Hepatocyte (in vitro differentiated cells): ENCODE measurements at places on chromosomes 13 and 19. TPM values are rescaled to one million over a fixed set of nuclear protein-coding genes. Genes with fewer than 3 reads are reported as not detected.

- no peak overlapping the region for H3K27ac ChIP-seq
- no peaks in the 10 kb centered on the region for H3K4me1 ChIP-seq
- H3K36me3 ChIP-seq, result no peaks in the 10 kb centered on the region
These were observed 24.8 kb upstream of the NAXD start for GRCh38 chr13:110590577-110590976.

GRCh38 chr19:47750752-47751151 lies 5.4 kb downstream of the NOP53 start:
- no peak for DNase-seq
- H3K27me3 ChIP-seq, result no peaks in the 10 kb centered on the region
- H3K4me1 ChIP-seq, result peaks cover 9% of the 10 kb centered on the region

- H3K36me3 ChIP-seq, result no peaks in the 10 kb centered on the region
- no peaks in the 10 kb centered on the region for H3K27me3 ChIP-seq
- H3K27ac ChIP-seq, result peak overlapping the region; percentile 96
- peak overlapping the region; percentile 98 for H3K4me3 ChIP-seq
These were observed 1.3 kb downstream of the FCGRT start for GRCh38 chr19:49513746-49514118.

GRCh38 chr13:44398606-44399005 lies 25.0 kb downstream of the SERP2 start:
- no peak overlapping the region for H3K27ac ChIP-seq
- H3K4me1 ChIP-seq, result peaks cover 42% of the 10 kb centered on the region
- no peak overlapping the region for H3K4me3 ChIP-seq
- no peaks in the 10 kb centered on the region for H3K36me3 ChIP-seq

DNA sequence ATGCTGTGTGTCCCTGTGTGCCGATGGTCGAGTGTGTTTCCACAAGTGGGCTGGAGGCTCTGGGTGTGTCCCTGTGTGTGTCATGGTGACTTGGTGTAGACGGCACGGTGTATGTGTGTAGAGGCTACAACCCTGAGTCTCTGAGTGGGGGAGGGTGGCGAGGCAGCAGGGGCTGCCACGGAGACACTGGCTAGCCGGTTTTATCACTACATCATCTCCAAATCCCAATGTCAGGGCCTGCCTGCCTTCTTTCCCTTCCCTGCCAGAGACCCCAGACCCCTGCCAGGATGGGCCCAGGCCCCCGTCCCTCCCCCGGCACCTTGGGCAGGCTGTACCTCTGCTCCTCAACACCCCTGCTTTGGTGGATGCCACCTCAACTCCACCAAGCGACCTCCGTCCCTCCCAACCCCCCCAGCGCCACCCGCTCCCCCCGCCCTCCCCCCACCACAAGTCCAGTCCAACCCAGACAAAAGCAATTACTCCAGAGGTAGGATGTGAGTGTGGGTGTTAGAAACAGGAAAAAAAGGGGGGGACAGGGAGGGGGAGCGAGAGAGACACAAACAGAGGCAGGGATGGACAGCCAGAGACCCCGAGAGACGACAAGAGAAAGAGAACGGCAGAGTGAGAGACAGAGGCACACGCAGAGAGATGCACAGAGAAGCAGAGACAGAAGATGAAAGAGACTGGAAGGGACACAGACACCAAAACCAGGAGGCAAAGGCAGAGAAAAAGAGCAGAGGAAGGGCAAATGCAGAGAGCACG lies 21.6 kb upstream of the POU2F2 start:
- H3K27me3 ChIP-seq, result peaks cover 47% of the 10 kb centered on the region
- H3K4me3 ChIP-seq, result no peak overlapping the region
- DNase-seq, result no peak
- no peaks in the 10 kb centered on the region for H3K36me3 ChIP-seq

- H3K27me3 ChIP-seq, result no peaks in the 10 kb centered on the region
- H3K4me3 ChIP-seq, result no peak overlapping the region
- H3K36me3 ChIP-seq, result no peaks in the 10 kb centered on the region
- DNase-seq, result no peak
These were observed 12.8 kb upstream of the DHRS12 start for GRCh38 chr13:51816604-51817249.

GRCh38 chr13:46334035-46334822 lies 52.8 kb downstream of the RUBCNL start:
- no peaks in the 10 kb centered on the region for H3K36me3 ChIP-seq
- no peak overlapping the region for H3K27ac ChIP-seq
- no peak for DNase-seq
- no peaks in the 10 kb centered on the region for H3K27me3 ChIP-seq

DNA sequence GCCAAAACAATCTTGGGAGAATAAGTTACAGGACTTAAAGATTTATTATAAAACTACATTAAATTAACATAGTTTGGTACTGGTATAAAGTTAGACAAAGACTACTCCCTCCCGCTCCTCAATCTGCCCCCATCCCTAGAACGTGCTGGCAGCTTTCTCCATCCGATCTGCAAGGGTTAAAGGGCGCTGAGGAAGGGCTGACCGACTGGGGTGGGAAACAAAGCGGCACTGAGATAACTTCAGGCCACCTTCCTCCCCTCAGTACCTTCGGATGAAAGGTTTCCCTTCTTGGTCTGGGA lies 790 bp upstream of the SUGT1 start:
- peaks cover 17% of the 10 kb centered on the region for H3K4me1 ChIP-seq
- H3K4me3 ChIP-seq, result peak overlapping the region; percentile 47
- no peaks in the 10 kb centered on the region for H3K36me3 ChIP-seq
- H3K27me3 ChIP-seq, result no peaks in the 10 kb centered on the region
- peak overlapping the region; percentile 98 for H3K27ac ChIP-seq

GRCh38 chr13:46057256-46058015 lies 4.9 kb upstream of the ZC3H13 start:
- no peak overlapping the region for H3K27ac ChIP-seq
- no peaks in the 10 kb centered on the region for H3K36me3 ChIP-seq
- H3K4me3 ChIP-seq, result no peak overlapping the region
- H3K4me1 ChIP-seq, result peaks cover 5% of the 10 kb centered on the region
- DNase-seq, result no peak
- H3K27me3 ChIP-seq, result no peaks in the 10 kb centered on the region

DNA sequence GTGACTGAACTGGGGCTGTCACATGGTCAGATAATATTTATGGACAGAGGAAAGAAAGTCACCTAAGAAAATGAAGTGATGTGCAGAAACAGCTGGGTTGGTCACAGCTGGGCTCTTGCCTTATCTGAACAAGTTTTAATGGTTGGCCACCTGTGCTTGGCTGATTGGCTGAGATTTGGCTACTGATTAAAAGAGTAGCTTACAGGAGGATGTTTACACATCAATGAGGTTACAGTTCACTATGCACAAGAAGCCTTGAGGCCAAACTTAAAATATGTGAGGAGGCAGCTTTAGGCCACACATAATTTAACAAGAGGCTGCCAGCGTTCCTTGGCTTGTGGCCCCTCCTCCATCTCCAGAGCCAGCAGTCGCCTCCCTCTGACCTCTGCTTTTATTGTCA lies 99.2 kb upstream of the C1QTNF9B start:
- H3K4me1 ChIP-seq, result peaks cover 19% of the 10 kb centered on the region
- no peak for DNase-seq
- H3K27me3 ChIP-seq, result no peaks in the 10 kb centered on the region
- no peak overlapping the region for H3K4me3 ChIP-seq
- no peaks in the 10 kb centered on the region for H3K36me3 ChIP-seq

Gene KLK8
- total RNA-seq, result 0.16 and 0.87 TPM in 2 replicates

Gene ZNF549
- total RNA-seq, result 4.3 and 6.4 TPM in 2 replicates

Gene PLK5
- not detected in 2 replicates for total RNA-seq

Gene UTP14C
- 24.7 and 30.1 TPM in 2 replicates for total RNA-seq

Gene ATP8A2
- total RNA-seq, result 1.6 and 2.1 TPM in 2 replicates
